Fibroblast of the aortic adventitia (primary cell): ENCODE measurements at places on chromosomes 13 and 19. TPM values are rescaled to one million over a fixed set of nuclear protein-coding genes. Genes with fewer than 3 reads are reported as not detected.

DNA sequence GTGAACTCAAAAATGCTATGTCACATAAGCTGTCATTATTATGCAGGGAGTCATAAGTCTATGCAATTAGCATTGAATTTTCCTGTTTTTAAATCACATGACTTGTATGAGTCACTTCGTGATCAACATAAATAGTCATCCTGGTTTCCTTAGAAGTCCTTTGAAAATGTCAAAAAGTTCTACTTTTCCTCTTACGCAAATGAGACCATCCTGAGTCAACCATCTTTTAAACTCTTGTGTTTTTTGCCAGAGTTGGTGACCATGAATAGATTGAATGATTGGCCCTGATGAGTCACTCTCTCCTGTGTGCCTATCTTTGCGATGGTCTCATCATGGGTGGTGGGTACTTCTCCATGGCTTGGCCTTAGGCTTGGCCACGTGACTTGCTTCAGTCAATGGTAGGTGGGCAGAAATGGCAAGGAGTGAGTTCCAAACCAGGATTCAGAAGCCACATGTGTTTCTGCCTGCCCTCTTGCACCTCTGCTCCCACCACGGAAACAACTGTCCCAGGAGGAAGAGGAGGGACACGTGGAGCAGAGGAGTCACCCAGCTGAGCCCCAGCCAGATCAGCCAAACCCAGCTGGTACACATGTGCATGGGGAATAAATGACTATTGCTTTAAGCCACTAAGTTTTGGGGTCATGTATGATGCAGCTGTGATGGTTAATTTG is 123.5 kb upstream of the CACNA1A start:
- DNase-seq, result peak; percentile 57

DNA sequence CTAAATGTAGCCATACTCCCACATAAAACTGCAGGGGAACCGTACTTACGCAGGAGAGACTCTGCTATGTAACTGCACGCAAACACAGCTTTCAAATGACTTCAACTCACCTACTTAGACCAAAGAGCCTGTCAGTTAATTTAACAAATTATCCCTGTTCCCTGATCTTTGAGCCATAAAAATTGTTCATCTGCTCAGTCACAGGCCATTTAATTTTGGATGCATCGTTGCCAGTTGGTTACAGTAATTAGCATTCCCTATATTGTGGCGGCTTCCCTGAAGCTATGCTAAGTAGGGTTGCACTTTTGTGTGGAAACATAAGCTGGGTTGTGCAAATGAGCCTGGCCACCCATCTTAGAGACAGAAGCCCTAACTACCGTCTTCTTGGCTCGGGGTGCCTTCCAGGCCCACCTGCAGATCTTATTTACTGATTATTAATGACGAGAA is 21.2 kb upstream of the OBI1 start:
- no peak for DNase-seq

- peak; percentile 63 for DNase-seq
Observed at GRCh38 chr13:50521831-50522149, 321.7 kb downstream of the DLEU7 start.

DNA sequence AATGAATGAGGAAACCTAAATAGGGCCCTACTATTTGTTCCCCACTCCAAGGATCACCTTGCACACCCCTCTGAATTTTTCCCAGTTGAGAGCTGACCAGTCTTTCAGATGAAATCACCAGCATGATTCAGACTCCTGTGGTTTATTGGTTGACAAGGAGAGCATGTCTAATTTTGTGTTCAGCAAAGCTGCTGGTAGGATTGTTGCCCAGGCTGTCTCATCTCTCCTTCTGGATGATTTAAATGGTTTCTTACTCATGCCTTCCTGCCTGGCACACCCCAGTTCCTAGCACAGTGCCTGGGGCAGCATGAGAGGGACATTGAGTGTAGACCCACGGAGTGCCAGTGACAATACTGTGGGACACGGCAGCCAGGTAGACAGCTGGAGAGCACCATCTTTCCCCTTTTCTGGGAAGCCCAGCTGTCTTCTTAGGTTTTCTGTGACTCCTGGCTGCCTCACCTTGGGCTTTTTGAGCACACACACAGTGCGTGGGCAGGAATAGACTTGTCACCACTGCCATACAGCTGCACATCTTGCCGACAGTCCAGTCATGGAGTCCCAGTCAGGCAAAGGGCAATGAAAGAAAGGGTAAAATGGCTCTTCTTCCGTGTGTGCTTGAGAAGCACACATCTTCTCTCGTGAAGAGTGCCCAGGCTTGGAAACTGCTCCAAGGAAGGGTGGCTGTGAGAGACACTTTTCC is 12.3 kb downstream of the FGF9 start:
- peak; percentile 14 for DNase-seq

DNA sequence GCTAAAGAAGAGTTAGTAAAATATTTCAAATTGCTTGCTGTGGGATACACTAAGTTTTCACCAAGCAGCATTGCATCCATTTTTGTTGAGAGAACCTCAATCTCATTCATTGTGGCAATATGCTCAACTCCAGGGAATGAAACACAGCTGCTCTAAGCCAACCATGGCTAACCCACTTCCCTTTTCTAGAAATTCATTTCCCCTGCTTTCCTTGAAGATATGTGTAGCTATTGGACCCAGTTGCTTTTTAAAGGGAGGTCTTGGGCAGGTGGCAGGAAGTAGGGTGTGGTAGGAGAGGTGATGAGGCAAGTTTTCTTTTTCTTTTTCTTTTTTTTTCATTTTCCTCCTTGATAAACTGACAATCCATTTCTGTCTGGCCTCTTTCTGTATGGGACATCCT is 452.2 kb downstream of the FGF14 start:
- no peak for DNase-seq

DNA sequence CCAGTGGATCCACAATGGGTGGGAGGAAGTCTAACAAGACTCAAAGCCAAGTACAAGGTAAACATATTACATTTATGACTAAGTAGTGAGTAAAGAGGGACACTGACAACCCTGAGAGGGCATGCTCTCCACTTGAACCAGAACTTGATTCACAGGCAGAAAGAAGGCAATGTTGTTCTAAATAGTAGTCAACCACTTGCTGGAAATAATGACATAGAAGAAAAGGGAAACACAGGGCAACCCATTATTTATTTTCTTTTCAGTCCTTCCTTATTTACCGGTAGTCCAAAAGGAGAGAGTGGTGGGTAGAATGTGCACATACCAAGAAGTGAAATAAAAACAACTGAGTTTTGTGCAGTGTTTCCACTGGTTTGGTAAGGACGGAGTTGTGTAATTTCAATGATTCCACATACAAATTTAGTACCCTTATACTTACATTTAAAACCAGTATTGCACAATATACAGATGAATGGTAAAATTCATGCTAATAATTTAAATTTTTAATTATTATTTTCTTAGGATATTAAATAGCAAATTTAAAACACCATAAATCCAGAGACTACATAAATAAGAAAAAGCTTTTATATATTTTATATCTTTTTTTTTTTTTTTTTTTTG is 65.9 kb downstream of the ENOX1 start:
- no peak for DNase-seq

DNA sequence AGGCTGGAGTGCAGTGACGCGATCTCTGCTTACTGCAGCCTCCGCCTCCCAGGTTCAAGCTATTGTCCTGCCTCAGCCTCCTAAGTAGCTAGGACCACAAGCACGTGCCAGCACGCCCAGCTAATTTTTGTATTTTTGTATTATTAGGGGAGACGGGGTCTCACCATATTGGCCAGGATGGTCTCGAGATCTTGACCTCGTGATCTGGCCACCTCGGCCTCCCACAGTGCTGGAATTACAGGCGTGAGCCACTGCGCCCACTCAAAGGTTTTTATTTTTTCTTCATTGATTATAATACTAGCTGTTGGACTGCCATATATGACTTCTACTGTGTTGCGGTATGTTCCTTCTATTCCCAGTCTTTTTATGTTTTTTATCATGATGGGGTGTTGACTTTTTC is 569.7 kb upstream of the SLITRK6 start:
- no peak for DNase-seq

The MAST1 gene
- total RNA-seq, result under 0.01 and 1.1 TPM in 2 replicates
